Stimulated activated naive B cell treated with anti-CD40 and anti-IgM and Interleukin-4, amounts not matched to agents 10 μg/mL and 1 μg/mL and 100 μg/mL, for 72 hours (primary cell): ENCODE measurements at places on chromosomes 2 and 18.

DNA sequence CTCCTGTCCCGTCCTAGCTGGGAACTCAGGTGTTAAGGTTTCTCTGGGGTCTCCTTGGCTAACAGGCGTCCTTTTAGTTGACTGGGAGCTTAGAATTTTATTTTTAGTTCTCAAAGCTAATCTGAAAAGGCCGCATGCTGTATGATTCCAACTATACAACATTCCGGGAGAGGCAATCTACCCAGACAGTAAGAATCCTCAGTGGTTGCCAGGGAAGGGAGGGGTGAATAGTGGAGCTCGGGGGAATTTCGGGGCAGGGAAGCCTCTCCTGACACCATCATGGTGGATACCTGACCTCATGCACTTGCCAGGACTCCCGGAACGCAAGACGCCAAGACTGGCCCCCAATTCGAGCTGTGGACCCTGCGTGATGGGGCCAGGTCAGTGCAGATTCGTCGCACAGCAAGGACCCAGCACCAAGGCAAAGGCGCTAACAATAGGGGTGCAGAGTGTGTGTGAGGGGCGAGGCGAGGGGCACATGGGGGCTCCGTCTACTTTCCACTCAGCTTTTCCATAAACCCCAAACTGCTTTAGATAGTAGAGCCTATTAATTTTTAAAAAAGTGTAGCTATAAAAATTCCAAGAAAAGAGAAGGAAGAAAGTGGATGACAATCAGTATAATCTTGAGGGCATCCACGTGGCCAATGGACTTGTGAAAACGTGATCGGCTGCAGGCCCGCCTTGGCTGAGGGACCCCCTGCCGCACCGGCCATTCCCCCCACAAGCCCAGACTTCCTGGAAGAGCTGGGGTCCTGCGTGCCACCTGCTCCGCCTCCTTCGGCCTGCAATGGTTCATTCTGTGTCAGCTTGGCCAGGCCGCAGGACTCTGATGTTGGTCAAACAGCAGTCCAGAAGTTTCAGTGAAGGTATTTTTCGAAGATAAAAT is 17.3 kb downstream of the PDCD1 start:
- no peak for DNase-seq
- H3K27me3 ChIP-seq, result peaks cover 9% of the 10 kb centered on the region
- H3K36me3 ChIP-seq, result peaks cover 1% of the 10 kb centered on the region
- H3K4me1 ChIP-seq, result peaks cover 39% of the 10 kb centered on the region

GRCh38 chr2:170394641-170395387 is 216.9 kb downstream of the MYO3B start:
- no peak for DNase-seq
- H3K4me1 ChIP-seq, result no peaks in the 10 kb centered on the region
- no peak overlapping the region for H3K27ac ChIP-seq
- no peaks in the 10 kb centered on the region for H3K36me3 ChIP-seq
- H3K4me3 ChIP-seq, result no peak overlapping the region
- peaks cover 28% of the 10 kb centered on the region for H3K27me3 ChIP-seq

GRCh38 chr2:191582355-191582754 is 95.6 kb upstream of the NABP1 start:
- no peaks in the 10 kb centered on the region for H3K27me3 ChIP-seq
- H3K4me3 ChIP-seq, result no peak overlapping the region
- no peak overlapping the region for H3K27ac ChIP-seq

DNA sequence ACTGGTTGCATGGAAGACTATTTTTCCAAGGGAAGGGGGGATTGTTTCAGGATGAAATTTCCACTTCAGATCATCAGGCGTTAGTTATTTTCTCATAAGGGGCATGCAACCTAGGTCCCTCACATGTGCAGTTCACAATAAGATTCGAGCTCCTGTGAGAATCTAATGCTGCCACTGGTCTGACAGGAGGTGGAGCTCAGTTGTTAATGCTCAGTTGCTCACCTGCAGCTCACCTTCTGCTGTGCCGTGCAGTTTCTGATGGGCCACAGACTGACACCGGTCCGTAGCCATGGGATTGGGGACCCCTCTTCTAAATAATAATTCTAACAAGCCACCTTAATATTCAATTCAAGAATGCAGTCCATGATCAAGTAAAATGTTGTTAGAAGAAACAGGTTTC is 34.9 kb downstream of the PLCL1 start:
- H3K36me3 ChIP-seq, result no peaks in the 10 kb centered on the region
- no peak overlapping the region for H3K27ac ChIP-seq
- no peak overlapping the region for H3K4me3 ChIP-seq
- DNase-seq, result no peak
- H3K27me3 ChIP-seq, result peaks cover 8% of the 10 kb centered on the region
- no peaks in the 10 kb centered on the region for H3K4me1 ChIP-seq

GRCh38 chr2:68420254-68420910 is 46.7 kb downstream of the FBXO48 start:
- peaks cover 48% of the 10 kb centered on the region for H3K4me1 ChIP-seq
- DNase-seq, result no peak
- H3K36me3 ChIP-seq, result peaks cover 4% of the 10 kb centered on the region
- H3K27me3 ChIP-seq, result no peaks in the 10 kb centered on the region
- H3K4me3 ChIP-seq, result no peak overlapping the region

DNA sequence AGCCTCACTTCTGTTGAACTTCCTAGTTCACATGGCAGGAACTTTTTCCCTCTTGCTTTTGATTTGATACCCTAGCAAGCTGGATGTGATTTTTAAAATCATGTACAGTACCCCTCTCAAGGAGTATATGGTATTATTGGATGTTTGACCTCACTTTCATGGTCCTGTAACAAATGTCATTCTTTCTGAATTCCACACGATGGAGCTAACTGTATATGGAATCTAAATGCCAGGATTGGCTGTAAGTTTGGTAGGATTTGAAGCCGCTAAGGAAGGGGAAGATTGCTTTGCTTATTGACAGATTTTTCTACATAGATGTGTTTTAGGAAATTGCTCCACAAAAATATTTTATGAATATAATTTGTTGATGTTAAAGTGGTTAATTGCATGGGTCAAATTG is 18.3 kb downstream of the MAIP1 start:
- DNase-seq, result no peak
- H3K27me3 ChIP-seq, result no peaks in the 10 kb centered on the region
- no peak overlapping the region for H3K27ac ChIP-seq
- no peak overlapping the region for H3K4me3 ChIP-seq

DNA sequence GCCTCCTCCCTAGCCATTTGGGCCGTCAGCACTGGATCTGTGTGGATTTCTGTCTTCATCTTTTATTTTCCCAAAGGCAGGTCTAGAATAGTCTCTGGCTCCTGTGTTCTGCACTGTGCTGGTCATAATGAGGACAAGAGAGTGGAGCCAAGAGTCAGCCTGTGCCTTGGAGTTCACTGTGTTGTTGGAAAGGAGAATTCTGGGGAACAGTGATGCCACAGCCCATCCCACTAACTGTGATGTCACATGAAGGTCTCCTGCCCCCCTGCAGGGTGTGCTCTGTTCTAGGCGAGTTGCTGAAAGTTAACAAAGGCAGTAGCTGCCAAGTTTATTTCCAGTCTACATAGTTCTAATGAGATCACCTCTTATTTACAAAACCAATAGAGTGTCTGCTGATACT is 248.5 kb downstream of the TPGS2 start:
- no peak overlapping the region for H3K27ac ChIP-seq
- H3K36me3 ChIP-seq, result peaks cover 2% of the 10 kb centered on the region
- DNase-seq, result no peak
- H3K4me1 ChIP-seq, result no peaks in the 10 kb centered on the region

DNA sequence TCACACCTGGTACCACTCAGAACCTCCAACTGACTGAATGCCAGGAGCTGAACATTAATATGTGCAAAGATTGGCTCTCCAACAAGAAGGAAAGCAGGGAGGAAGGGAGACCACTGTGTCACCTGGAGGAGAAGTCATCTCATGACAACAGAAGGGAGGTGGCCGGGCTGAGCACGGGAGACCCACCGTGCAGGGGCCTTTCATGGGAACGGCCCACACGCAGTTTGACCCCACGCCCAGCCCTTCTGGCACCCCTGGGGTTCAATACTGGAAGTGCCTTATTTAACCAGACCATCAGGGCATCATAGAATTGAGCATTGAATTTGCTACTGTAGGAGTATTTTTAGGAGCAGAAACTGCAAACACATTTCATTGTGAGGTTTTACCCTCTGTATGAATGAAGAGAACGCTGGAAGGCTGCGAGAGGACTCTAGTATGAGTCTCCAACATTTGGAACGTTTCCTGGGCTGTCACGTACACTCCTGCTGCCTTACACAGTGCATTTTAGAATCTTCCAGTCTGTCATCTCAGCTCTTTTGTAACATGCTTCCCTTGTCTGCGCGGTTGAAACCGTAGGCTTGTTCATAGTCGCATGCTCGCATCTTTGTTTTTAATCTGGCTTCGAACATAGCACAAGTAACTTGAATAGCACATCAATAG is 132.1 kb downstream of the NFATC1 start:
- no peak for DNase-seq
- peaks cover 32% of the 10 kb centered on the region for H3K4me1 ChIP-seq
- no peak overlapping the region for H3K4me3 ChIP-seq

GRCh38 chr2:48356701-48357325 is 173.1 kb upstream of the STON1 start:
- H3K27me3 ChIP-seq, result no peaks in the 10 kb centered on the region
- peaks cover 59% of the 10 kb centered on the region for H3K4me1 ChIP-seq
- H3K36me3 ChIP-seq, result peaks cover 40% of the 10 kb centered on the region
- no peak for DNase-seq
- H3K4me3 ChIP-seq, result no peak overlapping the region

- no peak for DNase-seq
- H3K4me1 ChIP-seq, result no peaks in the 10 kb centered on the region
- no peak overlapping the region for H3K4me3 ChIP-seq
- no peak overlapping the region for H3K27ac ChIP-seq
- H3K36me3 ChIP-seq, result no peaks in the 10 kb centered on the region
Measured at GRCh38 chr2:239814861-239815601, 210.1 kb downstream of the NDUFA10 start.

DNA sequence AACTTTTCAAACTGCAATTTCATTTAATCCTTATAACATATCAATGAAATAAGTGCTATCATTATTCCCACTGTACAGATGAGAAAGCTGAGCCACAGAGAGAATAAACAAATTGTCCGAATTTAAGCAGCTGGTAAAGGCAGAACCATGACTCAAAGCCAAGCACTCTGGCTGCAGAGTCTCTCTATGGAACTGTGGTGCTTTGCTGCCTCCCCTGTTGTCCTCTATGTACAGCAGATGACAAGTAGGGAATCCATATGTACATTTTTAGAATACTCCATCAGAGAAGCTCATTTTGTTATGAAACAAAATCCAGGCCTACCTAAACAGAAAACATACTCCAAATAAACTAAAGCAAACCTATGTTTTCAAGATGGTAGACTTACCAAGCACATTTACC is 45.1 kb downstream of the FARSB start:
- no peak for DNase-seq
- no peaks in the 10 kb centered on the region for H3K27me3 ChIP-seq
- H3K36me3 ChIP-seq, result peaks cover 29% of the 10 kb centered on the region
- H3K4me3 ChIP-seq, result no peak overlapping the region
- no peaks in the 10 kb centered on the region for H3K4me1 ChIP-seq
- H3K27ac ChIP-seq, result no peak overlapping the region

DNA sequence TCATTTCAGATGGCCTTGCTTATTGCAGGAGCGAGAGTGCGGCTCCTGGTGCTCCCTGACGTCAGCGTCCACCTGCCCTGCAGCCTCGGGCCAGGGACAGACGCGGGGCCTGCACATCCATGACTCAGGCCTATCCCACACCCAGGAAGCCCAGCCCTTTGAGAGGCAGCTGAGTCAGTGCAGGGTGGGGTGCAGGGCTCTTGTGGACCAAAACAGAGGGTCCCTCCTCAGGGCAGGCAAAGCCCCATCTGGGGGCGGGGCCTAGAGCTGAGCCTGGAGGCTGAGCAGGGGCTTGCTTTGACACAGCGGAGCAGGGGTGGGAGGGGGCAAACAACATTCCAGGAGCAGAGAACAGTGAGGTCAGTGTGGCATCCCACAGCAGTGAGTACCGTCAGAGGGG is 7.7 kb upstream of the ARHGEF4 start:
- H3K27ac ChIP-seq, result no peak overlapping the region
- no peak for DNase-seq
- peaks cover 22% of the 10 kb centered on the region for H3K27me3 ChIP-seq
- no peak overlapping the region for H3K4me3 ChIP-seq
- peaks cover 12% of the 10 kb centered on the region for H3K4me1 ChIP-seq

GRCh38 chr2:26666671-26667070 is 25.5 kb upstream of the CIB4 start:
- H3K27me3 ChIP-seq, result peaks cover 54% of the 10 kb centered on the region
- H3K27ac ChIP-seq, result no peak overlapping the region

GRCh38 chr2:238869-239268 is 25.0 kb downstream of the SH3YL1 start:
- no peak for DNase-seq
- no peaks in the 10 kb centered on the region for H3K4me1 ChIP-seq
- H3K27me3 ChIP-seq, result no peaks in the 10 kb centered on the region
- H3K27ac ChIP-seq, result no peak overlapping the region
- H3K36me3 ChIP-seq, result peaks cover 58% of the 10 kb centered on the region

DNA sequence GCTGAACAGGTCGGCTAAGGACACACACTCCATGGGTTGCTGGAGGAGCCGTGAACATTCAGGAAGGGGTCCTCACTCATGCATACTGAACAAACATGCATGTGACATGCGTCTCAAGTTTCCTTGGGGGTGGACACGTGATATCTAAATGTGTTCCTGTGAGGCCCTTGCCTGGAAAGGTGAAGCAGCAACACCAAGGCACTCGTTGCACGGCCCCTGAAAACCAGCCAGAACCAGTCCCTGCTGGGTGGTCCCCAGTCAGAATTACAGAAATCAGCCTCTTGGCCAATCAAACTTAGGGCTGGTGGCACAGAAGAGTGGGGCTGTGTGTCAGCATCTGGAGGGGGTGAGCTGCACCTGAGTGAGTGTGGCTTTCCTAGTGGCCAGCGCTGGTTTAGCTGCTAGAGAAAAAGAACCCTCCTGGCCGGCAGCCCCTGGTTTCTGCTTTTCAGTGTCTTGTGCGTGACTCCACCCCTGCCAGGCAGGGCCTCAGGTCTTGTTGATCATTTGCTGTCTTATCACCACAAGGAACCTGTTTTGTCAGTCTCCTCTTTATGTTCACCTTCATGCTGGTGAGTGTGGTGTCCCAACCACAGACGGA is 3.2 kb upstream of the AQP12B start:
- H3K36me3 ChIP-seq, result no peaks in the 10 kb centered on the region
- no peak for DNase-seq
- H3K4me1 ChIP-seq, result no peaks in the 10 kb centered on the region

- no peaks in the 10 kb centered on the region for H3K27me3 ChIP-seq
- H3K27ac ChIP-seq, result no peak overlapping the region
- no peak for DNase-seq
Measured at GRCh38 chr2:38793511-38793910, 15.5 kb downstream of the GEMIN6 start.
